ENCODE measurements at places on chromosomes 2 and 18.

DNA sequence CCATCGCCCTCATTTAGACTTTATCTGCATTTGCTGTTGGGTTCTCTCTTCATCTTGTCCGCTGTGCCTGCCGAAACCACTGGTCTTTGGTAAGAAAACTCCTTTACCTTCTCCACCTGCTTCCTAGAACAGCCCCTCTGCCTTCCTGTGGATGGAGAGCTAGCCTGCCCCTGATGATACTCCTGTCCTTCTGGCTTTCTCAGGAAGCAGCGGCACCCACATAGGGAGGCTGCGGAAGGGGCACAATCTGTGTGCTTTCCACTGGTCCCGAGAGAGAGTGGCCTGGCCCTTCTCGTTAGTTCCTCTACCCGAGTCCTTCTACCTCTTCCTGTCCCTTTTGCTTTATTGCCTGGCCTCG lies 80.3 kb upstream of the RBM44 start:
- no peak for DNase-seq

GRCh38 chr2:217986256-217986961 lies 16.4 kb downstream of the TNS1 start:
- no peak for DNase-seq

GRCh38 chr2:178873912-178874311 lies 66.7 kb upstream of the TTN start:
- DNase-seq: no peak

- no peak for DNase-seq
Measured at GRCh38 chr2:136230464-136230863, 112.5 kb upstream of the CXCR4 start.

- DNase-seq: no peak
Measured at GRCh38 chr18:21327101-21327500, 85.1 kb downstream of the GREB1L start.

DNA sequence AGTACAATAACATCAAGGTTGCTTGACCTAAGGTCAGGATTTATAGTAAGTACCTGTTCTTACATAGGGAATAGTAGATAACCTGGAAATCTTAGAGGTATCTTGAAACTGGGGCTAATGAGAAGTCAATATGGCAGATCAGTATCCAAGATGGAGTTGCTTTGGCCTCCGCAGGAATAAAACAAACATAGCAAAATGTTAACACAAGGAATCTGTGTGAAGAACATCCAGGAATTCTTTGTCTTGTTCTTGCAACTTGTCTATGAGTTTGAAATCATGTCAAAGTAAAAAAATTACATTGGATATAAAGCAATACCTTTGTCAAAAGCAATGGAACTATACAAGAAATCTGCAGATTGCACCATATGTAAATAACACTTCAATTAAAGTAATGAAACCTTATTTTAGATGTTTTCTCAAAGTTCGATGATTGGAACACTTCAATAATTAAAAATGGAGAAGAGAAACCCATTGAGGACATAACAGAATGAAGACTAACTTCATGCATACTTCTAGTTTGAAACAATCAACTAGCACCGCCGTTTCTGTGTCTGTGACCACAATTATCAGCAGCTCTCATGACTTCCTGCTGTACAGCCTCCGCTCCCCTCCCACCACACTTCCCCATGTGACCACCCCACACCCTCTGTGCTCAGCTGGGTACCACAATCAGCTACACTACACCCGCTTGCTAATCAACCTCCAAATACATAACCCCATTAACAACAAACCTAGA lies 27.6 kb downstream of the C2orf76 start:
- DNase-seq: no peak

DNA sequence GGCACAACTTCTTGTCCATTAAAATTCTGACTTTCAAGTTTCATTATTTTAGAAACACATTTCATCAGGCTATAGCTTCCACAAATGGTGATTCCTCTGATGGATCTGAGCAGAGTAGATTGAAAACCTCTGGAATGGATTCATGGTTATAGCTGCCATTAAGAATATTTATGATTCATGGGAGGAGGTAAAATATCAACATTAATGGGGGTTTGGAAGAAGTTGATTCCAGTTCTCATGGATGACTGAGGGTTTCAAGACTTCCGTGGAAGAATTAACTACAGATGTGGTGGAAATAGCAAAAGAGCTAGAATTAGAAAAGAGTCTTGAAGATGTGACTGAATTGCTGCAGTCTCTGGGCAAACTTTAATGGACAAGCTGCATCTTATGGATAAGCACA lies 797.4 kb downstream of the SUCLG1 start:
- no peak for DNase-seq

GRCh38 chr18:11905613-11906012 lies 2.5 kb downstream of the MPPE1 start:
- DNase-seq: no peak

DNA sequence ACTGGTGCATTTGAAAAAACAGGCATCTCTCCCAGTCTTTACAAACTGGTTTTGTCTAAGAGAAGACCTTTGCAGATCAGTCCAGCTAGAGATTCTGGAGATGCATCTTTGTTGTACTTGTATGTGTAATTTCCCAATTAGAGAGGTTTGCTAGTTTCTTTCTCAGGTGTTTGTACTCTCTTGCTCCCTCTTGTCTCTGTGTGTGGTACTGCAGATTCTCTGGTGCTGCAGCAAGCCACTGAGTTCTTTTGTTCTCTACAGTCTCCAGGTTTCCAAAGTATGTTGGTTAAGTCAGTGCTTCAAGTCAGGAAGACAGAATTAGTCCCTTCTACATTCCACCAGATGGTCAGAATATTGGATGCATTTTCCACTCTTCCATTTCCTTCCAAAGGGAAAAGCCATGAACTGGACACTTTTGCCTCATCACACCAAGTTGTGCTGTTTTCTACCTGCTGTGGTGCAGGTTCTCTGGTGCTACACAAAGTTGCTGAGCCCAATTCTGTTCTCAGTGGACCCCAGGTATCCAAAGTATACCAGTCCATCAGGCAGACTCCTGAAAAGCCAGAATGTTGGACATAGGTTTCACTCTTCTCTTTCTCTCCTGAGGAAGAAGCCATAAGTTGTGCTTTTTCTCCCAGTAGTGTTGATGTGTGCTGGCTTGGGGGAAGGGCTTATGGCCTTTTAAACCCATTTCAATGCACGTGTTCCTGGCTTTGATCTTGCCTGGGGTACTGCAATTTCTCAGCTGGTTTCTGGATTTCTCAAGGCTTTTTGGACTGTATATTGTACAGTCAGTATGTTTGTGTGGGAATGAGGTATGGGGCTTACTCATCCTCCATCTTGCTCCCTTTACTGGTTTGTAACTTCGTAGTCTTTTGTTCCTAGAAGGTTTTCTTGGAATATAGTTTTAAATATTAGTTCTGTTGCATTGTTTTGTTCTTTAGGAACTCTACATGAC lies 29.8 kb downstream of the EPC2 start:
- no peak for DNase-seq

GRCh38 chr2:48315896-48316194 lies 214.1 kb upstream of the STON1 start:
- no peak for DNase-seq

GRCh38 chr2:113060796-113061195 lies 1.8 kb downstream of the IL36RN start:
- no peak for DNase-seq

DNA sequence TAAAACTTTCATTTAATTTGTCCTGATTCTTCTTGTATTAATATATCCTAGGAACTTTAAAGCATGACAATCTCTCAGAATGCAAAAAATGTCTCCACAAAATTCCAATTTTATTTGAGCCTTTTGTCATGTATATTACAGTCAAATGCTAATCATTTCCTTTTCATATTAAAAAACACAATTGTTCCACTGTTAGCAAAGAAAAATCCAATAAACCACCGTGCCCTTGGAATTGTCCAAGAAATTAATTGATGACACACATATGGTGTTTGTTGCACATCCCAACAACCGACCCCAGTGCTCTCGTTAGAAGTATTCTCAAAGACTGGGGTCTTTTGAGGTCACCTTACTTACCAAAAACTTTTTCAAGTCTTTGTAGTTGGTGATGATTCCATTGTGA lies 28.1 kb downstream of the GFPT1 start:
- no peak for DNase-seq

- DNase-seq: no peak
Measured at GRCh38 chr18:70311726-70312125, 22.9 kb downstream of the SOCS6 start.

DNA sequence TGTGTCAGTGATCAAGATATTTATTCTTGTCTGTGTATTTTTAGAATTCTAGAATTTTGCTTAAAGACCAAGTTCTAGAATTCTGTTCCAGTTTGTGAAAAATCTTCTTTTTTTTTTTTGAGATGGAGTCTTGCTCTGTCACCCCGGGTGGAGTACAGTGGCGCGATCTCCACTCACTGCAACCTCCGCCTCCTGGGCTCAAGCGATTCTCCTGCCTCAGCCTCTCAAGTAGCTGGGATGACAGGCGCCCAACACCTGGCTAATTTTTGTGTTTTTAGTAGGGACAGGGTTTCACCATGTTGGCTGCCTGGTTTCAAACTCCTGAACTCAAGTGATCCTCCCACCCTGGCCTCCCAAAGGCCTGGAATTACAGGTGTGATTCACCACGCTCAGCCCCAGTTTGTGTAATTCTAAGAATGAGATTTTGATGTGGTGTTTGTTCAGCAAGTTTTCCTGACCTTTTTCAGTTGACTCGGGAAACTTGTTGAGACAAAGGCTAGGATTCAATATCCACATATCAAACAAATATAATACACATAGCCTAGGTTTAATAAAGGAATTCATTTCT lies 3.6 kb downstream of the EIF5B start:
- no peak for DNase-seq

DNA sequence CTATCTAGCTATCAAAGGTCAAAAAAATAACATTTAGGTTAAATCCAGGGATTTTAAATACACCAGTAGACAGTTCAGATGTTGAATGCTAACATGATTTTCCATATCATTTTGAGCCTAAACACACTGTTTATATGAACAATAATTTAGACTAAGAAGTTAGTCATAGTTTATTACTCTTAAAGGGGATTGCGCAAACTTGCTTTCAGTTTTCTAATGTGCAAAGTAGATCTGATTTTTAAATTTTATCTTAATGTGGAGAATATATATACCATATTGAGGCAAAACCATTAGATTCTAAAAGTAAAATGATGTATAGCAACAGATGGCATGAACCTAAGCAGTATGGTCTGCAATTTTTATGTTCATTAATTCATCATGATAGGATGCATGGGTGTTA lies 76.6 kb downstream of the CDH7 start:
- DNase-seq: no peak

DNA sequence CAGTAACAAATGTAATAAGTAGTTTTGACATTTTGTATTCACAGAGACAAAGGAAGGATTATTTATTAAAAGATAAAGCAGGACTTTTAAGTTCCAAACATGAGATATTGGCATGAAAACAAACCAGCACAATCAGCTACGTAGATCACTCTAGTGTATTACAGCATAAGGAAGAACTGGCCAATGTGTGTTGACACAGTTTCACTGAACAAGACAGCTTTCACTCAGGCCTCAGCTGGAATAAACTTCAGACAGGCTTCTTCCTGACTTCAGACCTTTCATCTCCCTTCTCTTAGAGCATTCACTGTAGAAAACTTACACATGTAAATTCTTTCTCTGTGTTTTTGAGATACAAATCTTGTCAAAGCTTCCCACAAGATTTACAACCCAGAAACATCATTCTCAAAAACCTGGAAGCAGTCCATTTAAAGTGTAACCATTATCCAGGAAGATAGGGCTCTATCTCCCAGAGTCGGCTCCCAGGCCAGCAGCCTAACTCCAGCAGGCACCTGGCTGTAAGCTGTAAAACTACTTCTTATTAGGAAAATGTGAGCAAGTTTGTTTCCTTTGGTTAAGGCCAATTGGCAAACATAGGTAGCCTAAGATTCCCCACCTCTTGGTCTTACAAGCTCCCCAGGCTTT lies 768.3 kb upstream of the CDH7 start:
- DNase-seq: no peak

GRCh38 chr2:149720615-149721014 lies 133.0 kb upstream of the MMADHC start:
- DNase-seq: no peak

GRCh38 chr2:233794128-233794658 lies 16.1 kb downstream of the MROH2A start:
- DNase-seq: no peak

GRCh38 chr2:38653715-38654527 lies 12.0 kb upstream of the GALM start:
- DNase-seq: no peak

DNA sequence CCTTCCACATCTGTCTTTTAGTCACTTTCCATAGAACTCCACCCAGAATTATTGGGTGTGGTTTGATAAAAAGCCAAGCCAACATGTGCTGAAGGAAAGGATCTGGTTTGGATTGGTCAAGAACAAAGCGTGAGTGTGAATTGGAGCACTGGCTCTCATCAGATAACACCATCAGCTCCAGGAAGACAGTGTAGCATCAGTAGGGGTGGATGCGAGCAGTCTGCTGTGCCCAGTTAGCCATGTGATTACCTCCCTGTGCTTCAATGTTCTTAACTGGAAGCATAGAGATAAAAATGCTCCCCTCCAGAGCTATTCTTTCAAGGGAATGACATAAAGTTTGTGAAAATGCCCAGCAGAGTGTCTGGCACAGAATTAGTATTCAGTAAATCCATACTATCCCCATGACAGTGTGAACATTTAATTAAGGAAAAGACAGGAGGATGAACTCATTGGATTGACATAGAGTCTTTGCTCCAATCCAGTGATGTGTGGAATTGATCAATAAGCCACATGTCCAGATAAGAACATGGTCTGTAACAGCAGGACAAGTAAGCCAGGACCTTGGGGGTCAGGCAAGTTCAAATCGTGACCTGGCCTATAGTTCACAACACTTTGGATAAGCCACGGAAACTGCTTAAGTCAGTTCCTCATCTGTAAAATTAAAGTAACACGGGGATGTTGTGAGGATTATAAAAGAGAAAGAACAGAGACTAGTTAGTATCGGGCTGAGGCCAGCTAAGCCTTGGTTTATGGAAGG lies 68.0 kb downstream of the FAM124B start:
- no peak for DNase-seq

DNA sequence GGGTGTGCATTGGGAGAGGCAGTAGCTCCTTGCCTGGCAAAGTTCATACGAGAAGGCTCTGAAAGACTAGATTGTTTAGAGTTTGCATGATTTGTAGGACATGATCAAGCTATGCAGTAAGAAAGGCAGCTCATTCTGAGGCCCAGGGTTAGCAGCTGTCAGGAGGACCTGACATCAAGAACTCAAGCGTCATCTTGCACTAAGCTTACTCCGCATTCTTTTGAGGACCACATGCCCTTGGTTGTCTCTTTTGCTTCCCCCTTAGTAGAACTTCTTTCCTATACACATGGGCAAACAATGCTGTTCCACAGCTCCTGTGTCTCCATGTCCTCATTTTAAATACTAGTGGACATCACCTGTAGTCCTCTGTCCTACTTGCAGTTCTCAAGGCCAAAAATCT lies 14.0 kb downstream of the ZNF532 start:
- no peak for DNase-seq

DNA sequence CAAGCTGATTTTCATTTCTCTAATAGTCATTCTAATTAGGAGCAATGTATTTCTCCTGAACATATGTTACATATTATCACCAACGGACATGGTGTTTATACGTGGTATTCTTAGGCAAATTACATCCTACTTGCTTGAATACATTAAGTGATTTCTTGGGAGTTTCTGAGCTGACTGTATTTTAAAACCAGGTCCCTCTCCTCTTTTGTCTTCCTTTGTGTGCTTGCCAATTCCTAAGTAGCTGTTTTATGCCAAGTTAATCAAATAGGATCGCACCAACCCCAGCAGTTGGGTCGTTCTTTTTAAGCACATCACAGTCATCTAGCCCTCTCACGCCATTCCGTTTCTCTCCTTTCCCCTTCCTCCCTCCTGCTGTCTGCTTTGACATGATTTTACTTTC lies 75.4 kb upstream of the MAP2 start:
- no peak for DNase-seq
